Femur (tissue), 1 donor: ENCODE measurements at places on chromosomes 2 and 18.

- DNase-seq, result no peak
These were observed 88.4 kb upstream of the DNER start for GRCh38 chr2:229802785-229803184.

DNA sequence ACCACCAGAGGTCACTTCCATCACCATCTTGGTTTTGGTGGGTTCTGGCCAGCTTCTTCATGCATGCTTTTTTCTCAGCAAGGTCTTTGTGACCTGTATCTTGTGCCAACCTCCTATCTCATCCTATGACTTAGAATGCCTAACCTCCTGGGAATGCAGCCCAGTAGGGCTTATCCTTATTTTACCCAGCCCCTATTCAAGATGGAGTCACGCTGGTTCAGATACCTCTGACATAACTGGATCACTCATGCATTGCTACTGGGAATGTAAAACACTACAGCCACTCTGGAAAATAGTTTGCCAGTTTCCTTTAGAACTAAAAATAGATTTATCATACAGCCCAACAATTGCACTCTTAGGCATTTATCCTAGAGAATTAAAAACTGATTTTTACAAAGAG, 219.2 kb downstream of the IRS1 start:
- DNase-seq, result no peak

- no peak for DNase-seq
These were observed 1324.1 kb upstream of the SLC39A10 start for GRCh38 chr2:194332799-194333490.

DNA sequence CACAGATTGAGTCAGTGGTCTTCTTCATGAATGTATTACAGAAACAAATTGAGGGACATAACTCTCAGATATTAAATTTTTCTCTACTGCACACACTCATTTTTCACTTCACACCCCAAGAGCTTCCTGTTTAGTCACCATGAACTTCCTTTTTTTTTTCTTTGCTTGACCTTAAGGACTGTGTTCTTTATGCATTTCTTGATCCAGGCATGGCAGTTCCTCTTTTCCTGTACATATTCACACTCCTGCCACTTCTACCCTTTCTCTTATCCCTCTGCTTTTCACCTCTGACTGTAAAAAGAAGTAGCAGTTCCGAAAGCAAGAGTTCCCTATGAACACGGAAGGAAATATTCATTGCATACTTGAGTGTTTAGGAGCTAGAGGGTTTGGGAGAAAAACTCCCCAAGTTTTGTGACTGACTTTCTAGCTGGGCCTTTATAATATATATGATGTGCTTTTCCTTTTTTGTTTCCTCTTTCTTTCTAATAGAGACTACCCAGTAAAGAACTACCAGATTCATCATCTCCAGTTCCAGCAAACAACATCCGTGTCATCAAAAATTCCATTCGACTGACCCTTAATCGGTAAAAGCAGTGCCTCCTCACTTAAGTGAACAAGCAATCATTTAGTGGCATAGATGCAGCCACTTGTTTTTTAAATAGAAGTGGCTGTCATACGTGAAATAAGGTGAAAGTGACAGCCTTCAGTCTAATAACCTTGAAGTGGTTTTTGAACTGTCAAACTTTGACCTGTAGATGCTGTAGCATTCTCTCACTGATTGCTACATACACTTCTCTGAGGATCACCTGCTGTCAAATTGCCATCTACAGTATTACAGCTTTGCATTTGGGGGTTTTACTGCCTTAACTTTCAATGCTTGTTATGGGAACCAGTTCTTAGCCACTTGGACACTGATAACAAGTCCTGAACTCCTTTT, 40.8 kb downstream of the PAPOLG start:
- no peak for DNase-seq

DNA sequence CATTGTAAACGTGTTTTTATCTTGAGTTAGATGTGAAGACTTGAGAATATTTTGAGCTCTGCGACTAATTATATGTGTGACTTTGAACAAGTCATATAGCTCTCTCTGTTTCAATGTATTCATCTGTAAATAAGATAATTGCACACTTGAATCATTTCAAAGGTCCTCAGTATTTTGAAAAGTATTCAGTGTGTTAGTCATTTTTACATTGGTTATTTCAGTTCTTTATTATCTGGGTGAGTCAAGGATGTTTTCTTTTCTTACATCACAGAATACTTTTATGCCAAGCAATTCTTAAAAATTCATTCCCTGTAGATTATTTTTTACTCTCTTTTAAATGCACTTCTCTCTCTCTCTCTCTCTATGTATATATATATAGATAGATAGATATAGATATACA, 1098.0 kb upstream of the ZEB2 start:
- DNase-seq, result no peak

- peak; percentile 15 for DNase-seq
These were observed 83.4 kb downstream of the ZFP36L2 start for GRCh38 chr2:43142921-43143438.

DNA sequence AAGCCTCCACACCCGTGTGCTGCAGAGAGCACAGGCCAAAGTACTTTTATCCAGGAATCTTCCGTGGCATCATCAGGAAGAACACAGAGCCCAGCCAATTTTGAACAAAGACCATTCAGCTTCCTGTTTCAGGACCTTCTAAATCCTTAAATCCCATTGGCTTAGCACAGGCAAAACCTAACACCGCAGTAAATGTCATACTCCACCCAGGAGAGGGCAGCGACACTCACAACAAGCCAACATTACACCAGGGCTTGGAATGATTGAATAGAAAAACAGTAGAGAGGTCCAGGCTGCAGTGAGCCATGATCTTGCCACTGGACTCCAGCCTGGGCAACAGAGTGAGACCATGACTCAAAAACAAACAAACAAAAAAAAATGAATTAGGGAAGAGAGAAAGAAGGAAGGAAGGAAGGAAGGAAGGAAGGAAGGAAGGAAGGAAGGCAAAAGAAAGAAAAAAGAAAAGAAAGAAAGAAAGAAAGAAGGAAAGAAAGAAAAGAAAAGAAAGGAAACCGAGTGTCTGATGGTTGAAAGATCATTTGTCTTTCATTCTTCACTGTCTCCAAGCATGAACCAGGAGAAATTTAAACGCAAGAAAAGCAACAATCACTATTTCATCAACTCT, 144.6 kb upstream of the SATB2 start:
- no peak for DNase-seq

GRCh38 chr18:69617408-69617807, 216.7 kb downstream of the DOK6 start:
- DNase-seq, result no peak

- DNase-seq, result peak; percentile 56
These were observed 57.8 kb upstream of the TXNDC2 start for GRCh38 chr18:9827793-9828505.

- peak; percentile 62 for DNase-seq
These were observed 119.9 kb upstream of the NDUFV2 start for GRCh38 chr18:8982416-8983183.

- peak; percentile 82 for DNase-seq
These were observed 34.0 kb downstream of the SH3RF3 start for GRCh38 chr2:109162999-109163398.

DNA sequence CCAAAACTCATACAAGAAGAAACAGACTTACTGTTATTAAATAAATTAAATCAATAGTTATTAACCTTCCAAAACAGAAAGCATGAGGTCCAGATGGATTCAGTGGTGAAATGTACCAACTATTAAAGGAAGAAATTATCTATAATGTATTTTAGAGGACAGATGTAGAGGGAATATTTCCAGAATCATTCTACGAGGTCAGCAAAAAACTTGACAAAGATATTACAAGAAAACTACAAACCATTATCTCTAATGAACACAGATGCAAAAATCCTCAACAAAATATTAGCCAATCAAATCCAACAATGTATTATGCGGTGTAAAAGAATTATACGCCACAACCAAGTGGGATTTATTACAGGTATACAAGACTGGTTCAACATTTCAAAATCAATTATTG, 63.7 kb downstream of the ROCK2 start:
- no peak for DNase-seq

DNA sequence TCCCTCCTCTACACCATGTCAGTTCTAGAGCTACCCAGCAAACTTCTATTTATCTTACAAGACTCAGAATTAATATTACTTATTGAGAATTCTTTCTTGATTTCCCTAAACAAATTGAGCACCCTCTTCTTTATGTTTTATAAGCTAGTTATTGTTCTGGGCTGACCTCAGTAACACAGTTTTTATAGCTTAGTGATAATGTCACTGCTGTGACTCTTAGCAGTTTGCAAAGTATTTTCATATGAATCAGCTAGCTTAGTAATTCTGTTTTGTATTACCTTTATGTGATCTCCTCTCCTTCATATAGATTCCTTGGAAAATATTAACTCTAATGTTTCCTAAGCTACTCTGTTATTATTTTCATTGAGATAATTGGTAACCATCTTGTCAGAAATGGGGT, 114.9 kb downstream of the PMS1 start:
- no peak for DNase-seq

DNA sequence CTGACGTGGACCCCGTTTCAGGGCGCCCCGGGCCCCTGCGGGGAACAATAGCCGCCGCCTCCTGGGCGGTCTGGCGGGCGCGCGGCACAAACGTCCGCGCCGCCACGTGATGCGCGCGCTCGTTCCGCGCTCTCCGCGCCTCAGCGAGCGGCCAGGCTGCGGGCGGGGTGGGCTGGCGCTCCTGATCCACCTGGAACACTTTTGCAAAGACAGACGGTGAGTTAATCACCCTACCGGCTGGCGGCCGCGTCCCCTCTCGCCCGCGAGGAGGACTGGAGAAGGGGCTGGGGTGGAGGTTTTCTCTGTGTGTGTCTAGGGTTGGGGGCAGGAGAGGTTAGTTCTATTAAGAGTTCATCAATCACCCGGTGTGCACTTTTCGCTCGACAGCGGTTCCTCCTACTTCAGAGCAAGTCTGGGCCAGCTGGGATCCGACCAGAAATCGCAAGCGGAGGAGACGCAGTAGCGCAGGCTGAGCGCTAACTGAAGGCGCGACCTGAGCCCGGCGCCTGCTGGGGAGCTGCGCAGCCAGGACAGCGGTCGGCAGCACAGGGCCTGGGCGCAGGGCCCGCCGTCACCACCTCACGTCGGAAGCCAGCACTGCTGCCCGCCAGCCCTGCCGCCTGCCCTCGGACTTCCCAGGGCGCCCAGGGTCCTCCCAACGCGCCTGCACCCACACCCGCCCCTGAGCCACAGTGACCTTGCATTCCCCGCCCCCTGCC, 10.3 kb upstream of the HOXD1 start:
- peak; percentile 51 for DNase-seq

DNA sequence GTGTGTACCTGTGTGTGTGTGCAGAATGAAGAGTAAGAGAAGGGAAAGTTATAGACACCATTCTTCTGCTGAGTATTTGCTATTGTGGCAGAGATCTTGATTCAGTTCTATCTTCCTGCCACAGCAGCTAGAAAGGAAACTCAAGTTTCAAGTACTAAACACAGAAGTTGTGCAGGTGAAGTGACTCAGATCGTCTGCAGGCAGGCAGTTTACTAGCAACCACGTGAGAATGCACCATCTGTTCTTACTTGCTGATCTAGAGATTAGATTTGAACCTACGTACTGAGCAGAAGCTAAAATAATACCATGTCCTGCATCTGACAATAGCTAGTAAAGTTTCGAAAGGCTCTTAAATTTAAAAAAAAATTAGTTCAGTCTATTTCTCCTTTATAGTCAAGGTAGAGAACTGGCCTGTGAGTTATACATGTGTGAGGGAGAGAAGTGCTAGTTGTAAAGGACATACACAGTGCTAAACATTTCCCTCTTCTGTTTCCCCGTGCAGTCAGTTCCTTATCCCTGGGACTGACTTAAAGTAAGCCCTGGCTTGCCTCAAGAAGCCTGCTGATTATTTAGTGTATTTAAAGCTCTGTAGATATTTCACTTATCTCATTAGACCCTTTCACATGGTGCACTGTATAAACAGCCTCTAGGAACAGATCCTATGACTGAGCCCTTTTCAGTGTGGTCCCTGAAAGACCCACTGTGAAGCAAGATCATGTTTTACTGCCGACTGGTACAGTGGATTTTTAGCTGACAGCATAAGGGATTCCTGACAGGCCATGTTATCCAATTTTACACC, 45.0 kb downstream of the SLC38A11 start:
- no peak for DNase-seq

DNA sequence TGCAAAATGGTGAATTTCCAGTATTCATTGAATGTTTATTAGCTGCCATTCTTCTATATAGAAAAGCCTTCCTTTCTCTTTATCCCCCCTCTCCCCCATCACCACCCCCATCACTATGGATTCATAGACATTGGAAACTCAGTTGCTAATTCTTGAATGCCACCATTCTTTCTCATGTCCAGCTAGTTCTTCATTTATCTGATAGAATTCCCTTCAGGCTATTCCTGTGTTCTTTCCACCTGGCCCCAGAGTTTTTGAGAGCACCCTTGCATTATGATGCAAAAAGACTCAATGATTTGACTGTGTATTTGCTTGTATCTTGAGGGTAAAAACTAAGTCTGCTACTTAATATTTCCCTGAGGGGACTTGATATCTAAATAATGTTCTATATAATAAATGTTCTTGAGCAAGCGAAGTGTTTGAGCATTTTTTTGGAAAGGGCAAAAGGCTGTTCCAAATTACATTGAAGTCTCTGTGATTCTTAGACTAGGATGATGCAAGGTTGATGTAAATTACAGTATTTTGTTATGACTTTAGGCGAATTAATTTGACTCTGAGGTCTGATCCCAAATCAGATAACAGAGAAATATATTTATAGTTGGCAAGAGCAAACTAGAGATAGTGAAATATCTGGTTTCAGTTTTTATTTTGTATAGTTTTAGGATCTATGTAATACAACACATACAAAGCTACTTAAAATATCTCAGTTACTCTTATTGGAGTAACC, 18.8 kb upstream of the SOS1 start:
- no peak for DNase-seq

- peak; percentile 24 for DNase-seq
These were observed 11.0 kb upstream of the OSR1 start for GRCh38 chr2:19369341-19369955.

GRCh38 chr2:47014564-47015051, 99.0 kb upstream of the MCFD2 start:
- peak; percentile 48 for DNase-seq

- no peak for DNase-seq
These were observed 56.1 kb downstream of the ZC3H8 start for GRCh38 chr2:112198780-112199179.

- DNase-seq, result no peak
These were observed 25.4 kb downstream of the FAM98A start for GRCh38 chr2:33573657-33574056.

DNA sequence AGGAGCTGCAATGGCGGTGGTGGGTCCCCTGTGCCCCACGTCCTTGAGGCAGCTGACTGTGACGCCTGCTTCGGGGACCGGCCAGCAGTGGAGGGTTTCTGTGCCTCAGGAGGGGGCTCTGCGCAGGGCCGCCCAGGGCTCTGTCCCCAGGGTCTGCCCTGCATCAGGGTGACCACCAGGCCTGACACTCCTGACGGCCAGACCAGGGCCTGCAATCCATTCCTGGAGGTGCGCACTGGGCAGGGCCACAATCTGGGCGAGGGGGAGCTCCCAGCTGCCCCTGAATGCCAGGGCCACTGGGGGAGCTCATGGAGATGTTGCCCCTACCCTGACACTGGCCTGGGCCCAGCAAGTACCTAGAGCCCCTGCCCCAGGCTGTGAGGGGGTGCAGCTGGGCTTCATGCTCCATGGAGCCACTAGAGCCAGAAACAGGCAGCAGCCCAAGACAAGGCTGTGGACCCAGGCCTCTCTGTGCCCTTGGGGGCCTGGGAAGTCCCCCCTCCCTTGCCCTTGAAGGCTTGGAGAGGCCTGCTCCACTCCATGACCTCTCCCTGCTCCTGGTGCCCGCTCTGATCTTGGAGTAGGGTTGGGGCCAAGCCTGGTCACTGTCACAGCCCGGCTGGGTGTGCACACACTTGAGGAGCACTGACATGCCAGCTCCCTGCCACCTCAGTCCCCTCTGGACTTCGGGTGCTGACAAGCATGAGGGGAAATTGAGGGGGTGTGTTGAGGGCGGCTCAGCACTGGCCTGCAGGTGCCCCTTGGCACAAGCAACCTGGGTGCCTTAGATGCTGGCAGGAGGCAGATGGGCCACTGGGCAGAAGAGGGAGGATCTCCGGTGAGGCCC, 55.9 kb downstream of the LDAH start:
- DNase-seq, result no peak
